ENCODE measurements at places on chromosomes 5 and 9.

- DNase-seq: no peak
Observed at GRCh38 chr9:114906922-114907571, 23.3 kb downstream of the TNFSF8 start.

- DNase-seq: no peak
Observed at GRCh38 chr9:136327304-136327974, at the start of gene GPSM1. Gene GPSM1, plus strand, starts transcription at chr9:136327539. Its CDS starts 157 bp downstream, at chr9:136327696.

GRCh38 chr5:102902647-102903046 lies 147.5 kb downstream of the PAM start:
- DNase-seq: no peak

DNA sequence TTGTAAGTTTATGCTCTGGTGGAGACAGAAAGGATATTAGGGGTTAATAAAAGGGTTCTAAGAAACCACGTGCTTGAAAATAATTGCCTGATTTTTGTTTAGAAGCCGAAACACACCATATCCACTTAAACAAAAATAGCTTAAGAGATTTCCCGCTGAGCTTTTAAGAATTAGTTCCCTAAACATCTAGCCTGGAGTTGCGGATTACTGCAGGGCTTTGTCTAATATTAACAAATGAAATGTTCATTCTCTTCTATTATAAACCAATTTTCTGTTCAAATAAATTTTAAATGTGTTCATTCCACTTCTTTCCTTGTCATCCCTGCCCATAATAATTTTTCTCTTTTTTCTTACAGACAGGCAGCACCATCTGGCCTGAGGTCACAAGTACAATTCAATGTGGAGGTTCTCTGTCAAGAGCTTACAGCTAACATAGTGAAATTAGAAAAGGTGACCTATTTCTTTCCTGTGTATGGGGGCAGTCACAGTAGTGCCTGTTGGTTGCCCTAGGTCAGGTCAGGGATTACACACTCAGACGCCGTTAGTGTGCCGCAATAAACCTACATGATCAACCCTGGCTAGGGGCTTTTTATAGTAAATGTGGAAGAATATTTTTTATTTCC lies 65.3 kb downstream of the GRAMD2B start:
- DNase-seq: no peak

- DNase-seq: no peak
Observed at GRCh38 chr5:177372910-177373309, 11.3 kb upstream of the SLC34A1 start.

GRCh38 chr5:180333661-180334060 lies 19.5 kb downstream of the GFPT2 start:
- no peak for DNase-seq

DNA sequence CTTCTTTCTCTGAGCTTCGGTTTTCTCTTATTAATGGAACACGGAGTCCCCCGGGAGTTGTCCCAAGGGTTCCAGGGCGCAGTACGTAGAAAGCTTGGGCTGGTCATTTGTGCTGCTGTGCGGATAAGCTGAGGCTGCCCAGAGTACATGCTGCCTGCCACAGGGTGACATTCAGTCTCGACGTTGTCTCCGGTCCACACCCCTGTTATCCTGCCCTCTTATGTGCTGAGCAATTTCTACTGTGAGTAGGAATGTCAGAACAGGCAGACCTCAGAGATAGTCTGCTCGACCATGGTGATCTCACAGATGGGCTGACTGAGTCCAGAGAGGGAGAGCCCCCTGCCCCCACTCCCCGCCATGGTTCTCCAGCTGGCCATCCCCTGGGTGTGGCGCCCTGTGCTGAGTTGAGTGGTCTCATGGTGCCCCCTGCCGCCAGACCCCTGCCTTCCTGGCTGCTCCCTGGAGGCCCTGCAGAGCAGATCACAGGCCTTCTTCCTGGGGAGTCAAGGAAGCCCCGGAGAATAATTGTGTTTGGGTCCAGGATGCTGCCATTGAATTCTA lies 124.0 kb downstream of the RGS3 start:
- no peak for DNase-seq

GRCh38 chr5:112532654-112533360 lies 113.7 kb upstream of the EPB41L4A start:
- no peak for DNase-seq

DNA sequence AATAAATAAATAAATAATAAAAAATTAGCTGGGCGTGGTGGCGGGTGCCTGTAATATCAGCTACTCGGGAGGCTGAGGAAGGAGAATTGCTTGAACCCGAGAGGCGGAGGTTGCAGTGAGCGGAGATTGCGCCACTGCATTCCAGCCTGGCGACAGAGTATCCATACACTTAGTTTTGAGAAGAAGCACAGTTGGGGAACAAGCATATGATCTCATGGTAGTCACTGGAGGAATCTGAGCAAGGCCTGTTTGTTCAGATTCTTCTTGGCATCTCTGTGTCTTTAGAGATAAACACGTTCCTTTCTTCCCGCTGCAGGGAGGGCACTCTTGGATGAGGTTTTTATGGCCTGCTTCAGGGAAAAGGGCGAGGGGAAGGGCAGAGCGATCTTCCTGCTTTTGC lies 15.6 kb upstream of the DENND1A start:
- DNase-seq: no peak

- DNase-seq: no peak
Observed at GRCh38 chr5:74384851-74385250, 255.7 kb downstream of the ENC1 start.

GRCh38 chr9:108751369-108751768 lies 104.4 kb downstream of the ACTL7B start:
- DNase-seq: no peak

- DNase-seq: no peak
Observed at GRCh38 chr5:15515229-15515628, 15.2 kb downstream of the FBXL7 start.

GRCh38 chr9:27341545-27342294 lies 44.8 kb upstream of the EQTN start:
- no peak for DNase-seq

DNA sequence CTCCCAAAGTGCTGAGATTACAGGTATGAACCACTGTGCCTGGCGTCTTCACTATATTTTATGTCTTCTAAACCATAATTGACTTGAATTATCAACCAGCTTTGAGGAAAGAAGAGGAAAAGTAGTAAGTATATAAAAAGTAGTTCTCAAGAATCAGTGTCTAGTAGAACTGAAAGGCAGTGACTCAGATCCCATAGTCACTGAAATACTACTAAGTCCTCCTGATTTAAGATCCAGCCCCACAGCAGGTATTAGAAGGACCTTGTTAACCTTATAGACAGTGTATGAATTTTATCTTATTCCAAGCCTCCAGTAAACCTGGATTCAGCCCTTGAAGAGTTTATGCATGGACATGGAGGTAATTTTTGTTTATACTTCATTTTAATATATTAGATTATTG lies 31.5 kb downstream of the LNPEP start:
- no peak for DNase-seq

GRCh38 chr9:134662143-134662876 lies 20.7 kb downstream of the COL5A1 start:
- DNase-seq: no peak

DNA sequence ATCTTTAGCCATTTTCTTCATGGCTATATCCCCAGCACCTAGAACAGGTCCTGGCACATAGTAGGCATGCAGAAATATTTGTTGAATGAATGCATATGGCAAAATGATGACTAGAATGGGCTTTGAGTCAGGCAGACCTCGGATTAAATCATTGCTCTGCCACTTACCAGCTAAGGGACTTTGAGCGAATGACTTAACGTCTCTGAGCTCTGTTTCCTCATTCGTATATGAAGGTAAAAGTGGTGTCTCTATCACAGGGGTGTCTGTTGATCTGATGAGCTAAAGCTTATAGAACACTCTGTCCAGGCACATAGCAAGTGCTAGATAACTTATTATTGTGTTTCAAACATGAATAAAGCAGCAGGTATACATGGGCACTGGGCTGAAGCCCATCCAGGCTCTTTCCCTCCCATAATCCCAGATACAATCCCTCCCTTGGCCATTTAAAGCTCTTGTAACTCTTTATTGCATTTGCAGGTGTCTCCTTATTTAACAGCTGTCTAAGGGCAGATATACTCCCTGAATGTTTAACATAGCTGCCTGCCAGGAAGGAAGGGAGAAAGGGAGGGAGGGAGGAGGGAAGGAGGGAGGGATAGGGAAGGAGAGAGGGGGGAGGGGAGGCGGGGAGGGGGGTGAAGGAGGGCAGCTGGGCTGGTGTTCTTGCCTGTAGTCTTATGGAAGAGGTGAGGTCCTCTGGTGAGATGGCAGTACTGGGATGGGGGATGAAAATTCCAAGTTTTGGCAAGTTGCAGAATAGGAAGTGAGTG lies 23.2 kb upstream of the STXBP1 start:
- no peak for DNase-seq

GRCh38 chr5:92455011-92455410 lies 1071.9 kb upstream of the ARRDC3 start:
- no peak for DNase-seq

- DNase-seq: no peak
Observed at GRCh38 chr5:89117124-89117644, 234.2 kb upstream of the MEF2C start.

- DNase-seq: no peak
Observed at GRCh38 chr9:116550696-116551436, 136.2 kb upstream of the TRIM32 start.

DNA sequence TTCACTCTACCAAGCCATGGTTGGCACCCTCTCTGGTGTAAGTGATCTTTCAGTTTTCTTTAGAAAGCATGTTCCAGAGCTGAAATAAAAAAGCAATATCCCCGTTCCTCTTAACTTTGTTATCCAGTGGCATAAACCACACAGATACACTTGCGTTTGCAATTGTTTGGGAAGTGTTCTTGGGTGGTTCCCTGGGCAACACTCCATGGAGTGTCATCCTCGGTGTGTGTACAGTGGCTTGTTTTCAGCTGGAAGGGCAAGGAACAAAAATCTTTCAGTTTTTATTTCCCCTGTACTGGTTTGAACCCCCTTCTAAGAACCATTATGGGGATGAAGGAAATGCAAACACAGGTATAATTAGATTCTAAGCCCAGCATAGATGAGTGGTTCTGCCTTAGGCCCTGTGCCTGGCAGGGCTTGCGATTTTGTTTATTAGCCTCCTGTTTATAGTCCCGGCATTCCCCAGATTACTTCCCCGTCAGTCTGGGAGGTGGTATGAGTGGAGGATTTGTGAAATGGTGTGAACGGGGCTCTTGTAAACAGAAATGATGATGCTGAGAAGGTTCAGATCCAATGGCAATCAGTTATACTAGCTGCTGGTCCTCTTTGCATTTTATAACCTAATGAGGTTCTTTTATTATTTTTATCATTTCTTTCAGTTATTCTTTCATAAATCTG lies 76.0 kb upstream of the CD180 start:
- no peak for DNase-seq

GRCh38 chr5:138705567-138705966 lies 47.7 kb upstream of the CTNNA1 start:
- no peak for DNase-seq

All from vagina (tissue), 2 donors.